Omental fat pad (tissue), 4 donors: ENCODE measurements at places on chromosomes 1 and 21. TPM values are rescaled to one million over a fixed set of nuclear protein-coding genes. Genes with fewer than 3 reads are reported as not detected.

Gene PTGER3
- 244 TPM for total RNA-seq

Gene FNDC5
- total RNA-seq = 0.48 TPM

Gene SLC16A4
- total RNA-seq = 9.1 TPM

Gene AVPR1B
- not detected for total RNA-seq

Gene MYOG
- total RNA-seq = not detected

GRCh38 chr1:18632218-18632588, 1.6 kb downstream of the PAX7 start:
- no peak for DNase-seq

DNA sequence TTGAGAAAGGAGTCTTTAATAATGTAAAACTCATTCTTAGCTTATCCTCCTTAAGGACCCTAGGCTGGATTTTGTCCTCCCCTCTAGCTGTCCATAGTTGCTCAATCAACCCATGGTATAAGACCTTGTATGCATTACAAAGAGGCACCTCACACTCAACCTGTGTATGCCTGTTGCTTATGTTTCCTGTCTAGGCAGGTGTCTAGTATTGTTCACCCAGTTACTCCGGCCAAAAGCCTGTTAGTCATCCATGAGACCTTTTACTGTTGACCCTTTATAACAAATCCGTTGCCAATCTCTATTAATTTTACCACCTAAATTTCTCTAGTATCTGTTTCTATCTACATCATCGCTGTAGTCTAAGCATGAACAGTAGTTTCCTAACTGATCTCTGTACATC, 3.7 kb downstream of the LYPLAL1 start:
- DNase-seq = no peak

DNA sequence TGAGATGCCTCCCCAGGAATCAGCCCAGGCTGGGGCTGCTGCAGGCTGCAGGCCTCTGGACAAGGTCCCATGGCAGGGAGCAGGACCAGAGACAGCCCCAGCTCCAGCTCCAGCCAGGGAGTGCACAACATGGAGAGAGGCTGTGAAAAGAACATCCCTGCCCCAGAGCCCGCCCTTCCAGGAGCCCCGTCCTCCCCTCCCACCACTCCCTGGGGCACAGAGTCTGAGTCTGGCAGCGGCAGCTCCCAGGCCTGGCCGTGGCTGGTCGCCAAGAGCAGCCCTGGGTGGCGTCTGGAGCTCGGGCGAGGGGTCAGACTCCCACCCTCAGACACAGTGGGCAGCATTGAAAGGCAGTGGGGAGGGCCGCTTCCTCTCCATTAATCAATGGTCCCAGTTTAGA, 37.8 kb downstream of the MEGF6 start:
- no peak for DNase-seq

- DNase-seq = no peak
Measured at GRCh38 chr1:192201303-192201702, 43.0 kb downstream of the RGS18 start.

GRCh38 chr21:41439248-41439647, 13.2 kb downstream of the MX1 start:
- DNase-seq = no peak

- DNase-seq = no peak
Measured at GRCh38 chr1:114310695-114311271, 157.1 kb upstream of the SYT6 start.

DNA sequence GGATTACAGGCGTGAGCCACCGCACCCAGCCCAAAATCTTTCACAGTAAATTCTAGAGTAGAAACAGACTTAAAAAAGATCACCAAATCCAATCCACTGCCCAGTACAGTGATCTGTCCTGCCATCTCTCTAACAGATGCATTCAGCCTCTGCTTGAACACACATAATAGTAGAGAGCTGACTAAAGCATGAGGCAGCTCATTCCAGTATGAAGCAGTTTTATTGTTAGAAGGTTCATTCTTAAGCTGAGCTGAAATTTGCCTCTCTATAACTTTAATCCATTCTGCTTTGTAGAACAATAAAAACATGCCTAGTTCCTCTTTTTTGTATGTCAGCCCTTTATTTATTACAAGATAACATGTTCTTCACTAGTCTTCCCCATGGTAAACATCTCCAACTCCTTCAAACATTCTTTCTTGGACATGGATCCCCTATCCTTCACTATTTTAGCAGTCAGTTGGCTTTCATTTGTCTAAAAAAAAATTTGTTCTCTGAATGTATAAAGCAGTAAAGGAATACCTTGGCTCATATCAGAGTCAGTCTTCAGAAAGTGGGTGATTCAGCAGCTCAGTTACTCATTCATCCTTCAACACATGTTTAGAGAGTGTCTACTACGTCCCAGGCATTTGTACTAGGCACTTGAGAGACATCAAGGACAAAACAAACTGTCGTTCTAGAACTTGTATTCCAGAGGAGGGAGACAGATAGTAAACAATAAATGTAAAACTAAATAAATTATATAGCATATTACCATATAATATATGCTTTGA, 10.7 kb upstream of the PTBP2 start:
- DNase-seq = no peak

- DNase-seq = no peak
Measured at GRCh38 chr1:246792603-246793002, 68.4 kb downstream of the SCCPDH start.

DNA sequence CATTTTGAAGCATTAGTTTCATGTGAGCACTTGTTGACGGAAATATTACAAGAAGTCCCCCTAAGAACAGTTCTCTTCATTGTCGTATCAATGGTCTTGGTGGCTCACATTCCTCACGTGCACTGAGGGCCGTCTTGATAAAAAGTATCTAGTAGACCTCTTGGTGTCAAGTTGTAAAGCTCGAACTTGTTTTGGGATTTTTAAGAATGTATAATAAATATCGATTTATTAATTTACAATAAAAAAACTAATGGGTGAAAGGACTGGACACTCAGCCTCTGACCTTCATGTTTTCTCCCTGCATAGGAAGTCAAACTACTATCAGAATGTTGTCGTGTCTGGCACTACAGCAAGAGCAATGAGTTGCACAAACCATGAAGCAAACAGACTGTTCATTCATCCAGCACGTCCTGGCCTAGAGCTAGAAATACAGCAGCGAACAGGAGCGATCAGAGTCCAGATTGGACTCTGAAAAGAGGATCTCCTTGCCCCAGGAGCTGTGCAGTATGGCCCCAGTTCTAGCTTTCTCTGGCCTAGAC, 319.2 kb downstream of the SMYD3 start:
- DNase-seq = no peak

GRCh38 chr1:176786274-176786673, 323.3 kb downstream of the PAPPA2 start:
- DNase-seq = no peak

- DNase-seq = no peak
Measured at GRCh38 chr1:10696977-10697376, 99.5 kb downstream of the CASZ1 start.

GRCh38 chr1:30885570-30886522, 22.7 kb downstream of the SDC3 start:
- DNase-seq = no peak

DNA sequence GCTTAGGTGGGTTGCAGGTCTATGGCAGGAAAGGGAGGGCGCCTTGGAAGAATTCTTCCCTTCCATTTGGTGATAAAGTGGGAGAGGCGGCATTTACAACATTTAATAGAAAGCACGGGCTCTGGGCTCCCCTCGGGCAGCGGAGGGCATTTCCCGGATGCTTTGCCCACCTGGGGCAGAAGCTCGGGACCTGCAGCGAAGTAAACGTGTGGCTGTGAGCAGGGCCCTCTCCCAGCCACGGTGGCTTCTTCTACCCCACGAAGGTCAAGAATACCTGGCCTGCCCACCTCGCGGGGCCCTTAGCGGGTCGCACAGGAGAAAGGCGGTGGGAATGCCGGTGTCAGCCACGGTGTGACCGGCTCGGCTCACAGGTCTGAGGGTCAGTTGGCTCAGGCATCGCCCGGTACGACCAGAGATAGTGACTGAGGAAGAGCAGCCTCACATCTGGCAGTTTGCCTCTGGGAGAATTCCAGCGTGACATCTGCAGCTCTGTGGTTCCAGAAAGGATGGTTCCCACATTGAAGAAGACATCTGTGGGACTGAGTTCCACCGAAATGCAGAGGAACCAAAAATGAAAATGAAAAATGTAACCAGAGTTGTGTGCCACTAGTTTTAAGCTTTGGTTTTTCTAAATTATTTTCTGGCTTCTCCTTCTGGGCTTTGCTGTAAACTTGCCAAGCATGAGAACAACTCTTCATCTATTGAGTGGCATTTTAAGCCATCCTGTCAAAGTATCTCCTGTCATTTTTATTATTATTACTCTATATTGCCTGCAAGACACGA, 720 bp upstream of the F3 start:
- DNase-seq = no peak

DNA sequence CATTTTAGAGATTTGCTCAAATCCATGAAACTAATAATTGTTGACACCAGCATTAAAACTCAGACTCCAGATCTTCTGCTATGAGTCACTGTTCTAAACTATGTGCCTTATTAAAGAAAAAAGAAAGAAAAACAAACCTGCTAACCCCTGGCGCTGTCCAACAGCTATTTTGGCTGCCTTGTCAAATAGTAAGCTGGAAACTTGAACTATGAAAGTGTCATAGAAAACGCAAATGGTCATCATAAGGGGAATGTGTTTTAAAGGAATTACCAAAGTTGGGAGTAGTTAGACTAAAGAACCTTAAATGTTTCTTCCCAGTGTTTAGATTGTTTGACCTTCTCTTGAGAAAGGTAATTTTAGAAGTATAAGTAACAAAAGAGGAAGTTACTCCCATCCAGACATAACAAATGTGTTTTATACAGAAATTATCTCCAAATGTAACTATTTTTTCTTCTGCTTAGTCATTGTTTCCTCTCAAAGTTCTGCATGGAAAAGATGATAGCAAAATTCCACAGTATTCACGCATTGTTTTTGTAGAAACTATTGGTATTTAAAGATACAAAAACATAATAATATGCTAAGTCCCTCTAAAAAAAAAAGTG, 272.4 kb downstream of the TPR start:
- DNase-seq = no peak

DNA sequence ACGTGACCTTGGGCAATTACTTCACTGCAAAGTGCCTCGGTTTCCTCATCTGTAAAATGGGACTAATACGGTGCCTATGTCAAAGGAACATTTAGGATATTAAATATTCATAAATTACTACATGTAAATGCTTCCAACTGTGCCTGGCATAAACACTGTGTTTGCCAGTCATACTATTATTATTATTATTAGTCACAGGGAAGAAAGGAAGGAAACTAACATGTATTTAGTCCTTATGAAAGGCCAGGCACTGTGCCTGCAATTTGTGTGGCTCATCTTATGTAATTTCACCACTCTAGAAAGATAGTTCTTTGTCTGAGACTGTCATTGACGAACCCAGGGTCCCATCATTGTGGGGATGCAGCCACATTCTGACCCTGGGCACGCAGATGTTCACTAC, 45.0 kb downstream of the EPHB2 start:
- DNase-seq = no peak

DNA sequence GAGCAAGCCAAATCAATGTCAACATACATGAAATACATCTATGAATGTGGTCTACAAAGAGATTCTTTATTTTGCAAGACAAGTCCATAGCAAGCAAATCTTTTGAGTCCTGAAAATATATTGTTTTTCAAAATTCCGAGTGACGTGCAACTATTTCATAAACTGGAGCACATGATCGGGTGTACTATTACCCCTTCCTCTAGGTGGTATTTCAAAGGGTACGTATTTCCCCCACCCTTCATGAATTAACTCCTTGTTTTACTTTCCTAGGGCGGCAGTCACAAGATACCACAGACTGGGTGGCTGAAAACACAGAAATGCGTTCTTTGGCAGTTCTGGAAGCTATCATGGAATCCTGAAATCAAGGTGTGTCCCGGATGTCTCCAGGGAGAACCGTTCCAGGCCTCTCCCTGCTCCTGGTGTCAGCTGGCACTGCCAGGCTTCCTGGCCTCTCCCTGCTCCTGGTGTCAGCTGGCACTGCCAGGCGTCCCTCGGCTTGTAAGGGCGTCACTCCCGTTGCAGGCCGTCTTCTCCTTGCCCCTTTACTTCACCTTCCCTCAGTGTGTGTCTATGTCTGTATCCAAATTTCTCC, 55.3 kb downstream of the RIPK4 start:
- DNase-seq = no peak

GRCh38 chr21:23698619-23699018, 1908.7 kb downstream of the MRPL39 start:
- no peak for DNase-seq
